ENCODE measurements at places on chromosomes 12 and 14.

DNA sequence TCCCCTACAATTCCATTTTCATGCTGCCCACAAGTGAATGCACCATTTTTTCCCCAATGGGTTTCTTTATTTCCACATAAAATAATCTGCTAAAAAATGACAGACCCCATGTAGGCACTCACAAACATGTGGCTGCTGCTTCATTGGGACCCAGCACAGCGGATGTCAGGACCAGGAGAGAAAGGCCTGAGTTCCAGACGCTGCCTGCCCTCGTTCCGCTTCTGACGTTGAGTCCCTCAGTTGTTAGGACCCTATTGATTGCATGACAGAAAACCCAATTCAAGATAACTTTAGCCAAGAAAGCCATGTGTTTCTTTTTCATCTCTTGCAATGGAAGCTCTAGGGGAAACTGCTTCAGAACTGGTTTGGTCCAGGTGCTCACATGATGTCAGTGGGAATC is 34.6 kb downstream of the ADGRD1 start:
- no peak for DNase-seq

GRCh38 chr12:152440-152839 is 61.5 kb downstream of the SLC6A12 start:
- DNase-seq: no peak

DNA sequence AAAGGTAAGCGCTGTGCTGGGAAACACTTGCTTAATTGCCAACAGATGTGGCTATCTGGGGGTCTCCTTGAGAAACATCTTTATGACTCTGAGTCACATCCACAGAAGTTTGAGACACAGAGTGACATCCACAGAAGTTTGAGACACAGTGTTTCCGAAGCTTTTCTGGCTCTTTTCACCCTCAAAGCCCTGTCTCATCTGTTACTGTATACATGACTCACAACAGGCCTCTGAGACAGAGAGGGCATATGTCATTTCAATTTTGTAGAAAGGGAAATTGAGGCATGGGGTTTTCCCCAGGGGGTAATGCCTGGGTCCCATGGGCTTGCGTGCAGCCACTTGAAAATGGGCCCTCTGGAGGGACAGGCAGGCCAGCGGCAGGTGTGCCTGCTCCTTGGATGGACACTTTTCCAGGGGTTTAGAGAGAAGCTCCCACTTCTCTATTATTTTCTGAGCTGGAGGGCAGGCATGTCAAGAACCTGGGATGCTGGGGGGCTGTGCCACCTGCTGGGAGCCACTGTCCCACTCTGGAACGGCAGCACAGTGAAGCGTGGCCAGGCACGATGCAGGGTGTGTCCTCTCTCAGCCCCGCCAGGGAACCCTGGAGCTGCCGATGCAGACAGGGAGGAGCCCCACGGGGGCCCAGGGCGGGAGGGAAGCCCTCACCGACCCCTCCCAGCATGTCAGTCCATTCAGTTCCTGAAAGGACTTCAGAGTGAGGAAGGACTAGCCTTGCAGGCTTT is 111.3 kb upstream of the FKBP4 start:
- no peak for DNase-seq

GRCh38 chr12:27502021-27502435 is 22.0 kb upstream of the PPFIBP1 start:
- no peak for DNase-seq

- DNase-seq: no peak
Measured at GRCh38 chr12:3398196-3398789, 92.7 kb upstream of the PRMT8 start.

DNA sequence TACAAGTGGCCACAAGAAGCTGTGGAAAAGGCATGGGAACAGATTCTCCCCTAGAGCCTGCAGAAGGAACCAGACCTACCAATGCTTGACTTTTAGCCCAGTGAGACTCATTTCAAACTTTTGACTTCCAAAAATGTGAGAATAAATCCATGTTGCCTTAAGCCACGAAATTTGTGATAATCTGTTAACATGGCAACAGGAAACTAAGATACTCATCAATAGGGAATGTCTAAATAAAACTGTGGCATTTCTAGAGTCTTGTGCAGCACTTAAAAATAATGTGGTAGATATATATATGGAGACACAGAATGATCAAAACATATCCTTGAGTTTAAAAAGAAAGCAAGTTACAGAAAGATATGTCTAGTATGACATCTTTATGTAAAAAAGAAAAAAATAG is 12.0 kb downstream of the HECTD4 start:
- no peak for DNase-seq

- DNase-seq: no peak
Measured at GRCh38 chr12:24083838-24084237, 134.4 kb upstream of the SOX5 start.

GRCh38 chr14:66403183-66403582 is 83.0 kb upstream of the CCDC196 start:
- DNase-seq: no peak

- no peak for DNase-seq
Measured at GRCh38 chr14:103522649-103523574, at the start of gene CKB. Gene CKB, minus strand, starts transcription at chr14:103522830. Its CDS starts 337 bp downstream, at chr14:103522493.

DNA sequence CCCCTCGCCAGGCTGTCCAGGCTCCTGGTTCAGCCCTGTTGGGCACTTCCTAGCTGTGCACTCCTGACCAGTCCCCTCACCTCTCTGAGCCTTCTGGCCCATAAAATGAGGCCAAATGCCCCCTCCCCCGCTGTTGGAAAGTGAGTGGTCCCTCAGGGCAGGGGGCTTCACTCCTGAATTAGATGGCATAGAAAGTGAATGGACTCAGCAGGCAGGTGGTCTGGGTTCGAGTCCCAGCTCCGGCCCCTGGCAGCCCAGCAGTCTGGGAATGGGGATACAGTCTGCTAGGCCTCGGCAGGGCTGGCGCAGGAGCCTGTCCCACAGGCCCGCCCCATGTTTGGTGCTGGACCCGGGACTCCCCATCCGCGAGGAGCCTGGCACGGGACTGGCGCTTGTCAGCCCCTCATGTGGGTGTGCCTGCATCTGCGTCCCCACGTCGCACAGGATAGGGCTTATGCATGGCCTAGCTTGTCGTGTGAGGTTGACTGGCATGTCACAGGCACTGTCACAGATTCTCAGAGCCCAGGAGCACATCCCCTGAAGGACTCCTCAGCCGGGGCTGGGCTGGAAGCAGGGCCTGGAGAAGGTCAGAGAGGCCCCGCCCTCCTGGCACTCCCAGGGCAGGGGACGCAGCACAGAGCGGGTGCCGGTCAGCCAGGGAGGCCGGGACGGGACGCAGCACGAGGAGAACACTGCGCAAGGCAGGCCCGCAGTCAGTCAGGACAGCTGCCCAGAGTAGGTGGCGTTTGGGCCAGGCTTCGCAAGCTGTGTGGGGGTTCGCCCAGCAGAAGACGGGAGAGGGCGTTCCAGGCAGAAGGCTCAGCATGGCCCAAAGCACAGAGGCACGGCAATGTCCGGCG is 40.5 kb downstream of the DIO3 start:
- DNase-seq: no peak

DNA sequence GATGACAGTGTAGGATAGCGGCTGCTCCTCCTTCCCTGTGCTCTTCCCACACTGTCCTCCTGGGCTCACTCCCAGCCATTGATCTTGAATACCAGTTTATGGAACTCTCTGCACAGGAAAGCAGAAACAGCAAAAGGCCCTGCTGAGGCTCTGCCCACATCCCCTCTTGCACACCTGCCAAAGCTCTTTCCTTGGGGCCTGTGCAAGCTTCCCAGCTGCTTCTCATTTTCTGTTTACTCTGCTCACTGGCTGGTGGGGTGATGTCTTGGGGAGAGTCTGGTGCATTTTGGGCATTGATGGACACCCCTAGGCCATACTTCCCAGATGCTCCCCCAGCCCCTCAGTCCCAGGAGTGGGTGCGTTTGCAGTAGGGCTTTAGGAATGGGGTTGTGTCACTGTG is 361.8 kb downstream of the TMEM121 start:
- DNase-seq: peak; percentile 28

GRCh38 chr12:49111206-49111605 is 559 bp upstream of the LMBR1L start:
- DNase-seq: no peak

- no peak for DNase-seq
Measured at GRCh38 chr14:77914073-77914721, 114.3 kb downstream of the ADCK1 start.

DNA sequence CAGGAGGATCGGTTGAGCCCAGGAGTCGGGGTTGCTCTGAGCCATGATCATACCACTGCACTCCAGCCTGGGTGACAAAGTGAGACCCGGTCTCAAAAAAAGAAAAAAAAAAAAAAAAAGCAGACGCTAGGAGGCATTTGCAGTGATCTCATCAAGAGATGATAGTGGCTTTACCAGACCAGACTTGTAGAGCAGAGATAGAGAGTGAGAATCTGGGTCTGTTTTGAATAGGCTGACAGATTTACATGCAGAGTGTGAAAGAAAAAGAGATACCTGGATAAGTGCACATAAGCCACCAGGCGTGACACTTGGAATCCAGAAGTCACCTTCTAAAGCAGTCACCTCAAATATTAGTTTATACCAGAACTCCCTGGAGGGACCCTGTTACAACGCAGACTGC is 21.1 kb upstream of the FLRT2 start:
- no peak for DNase-seq

DNA sequence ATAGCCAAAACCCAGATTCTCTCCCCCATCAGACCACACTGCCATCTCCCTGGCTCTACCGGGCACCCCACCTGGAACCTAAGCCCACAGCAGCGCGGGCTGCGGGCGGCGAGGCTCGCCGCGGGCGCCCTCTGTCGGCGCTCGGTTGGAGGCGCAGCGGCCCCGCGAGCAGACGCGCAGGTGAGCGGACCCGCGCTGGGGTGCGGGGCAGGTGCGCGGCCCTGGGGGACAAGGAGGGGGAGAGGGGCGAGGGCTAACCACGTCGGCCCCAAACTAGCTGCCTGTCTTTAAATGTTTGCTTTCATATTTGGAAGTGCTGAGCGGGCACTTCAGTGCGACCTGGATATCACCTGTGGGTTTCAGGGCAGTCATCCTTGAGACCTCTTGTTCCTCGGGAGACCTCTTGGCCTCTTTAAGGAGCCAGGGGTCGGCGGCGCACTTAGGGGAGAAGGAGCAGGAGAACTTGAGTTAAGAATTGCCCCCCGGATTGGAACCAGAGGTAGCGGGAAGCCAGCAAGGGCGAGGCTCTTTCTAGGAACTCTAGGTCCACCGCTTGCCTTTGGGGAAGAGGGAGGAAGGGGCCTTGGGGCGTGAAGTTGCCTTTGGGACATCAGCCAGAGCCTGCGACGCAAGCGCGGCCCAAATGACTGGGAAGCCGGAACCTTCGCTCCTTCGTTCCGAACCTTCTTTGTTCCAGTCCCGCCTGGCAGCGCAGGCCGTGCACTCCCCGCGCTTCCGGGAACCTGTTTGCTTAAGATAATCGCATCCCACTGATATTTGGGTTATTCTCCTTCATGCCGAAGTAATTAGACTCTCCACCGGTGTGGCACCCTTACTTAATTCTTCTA is 78.7 kb downstream of the NEDD1 start:
- DNase-seq: peak; percentile 61
